ENCODE measurements at places on chromosomes 1 and 21.

DNA sequence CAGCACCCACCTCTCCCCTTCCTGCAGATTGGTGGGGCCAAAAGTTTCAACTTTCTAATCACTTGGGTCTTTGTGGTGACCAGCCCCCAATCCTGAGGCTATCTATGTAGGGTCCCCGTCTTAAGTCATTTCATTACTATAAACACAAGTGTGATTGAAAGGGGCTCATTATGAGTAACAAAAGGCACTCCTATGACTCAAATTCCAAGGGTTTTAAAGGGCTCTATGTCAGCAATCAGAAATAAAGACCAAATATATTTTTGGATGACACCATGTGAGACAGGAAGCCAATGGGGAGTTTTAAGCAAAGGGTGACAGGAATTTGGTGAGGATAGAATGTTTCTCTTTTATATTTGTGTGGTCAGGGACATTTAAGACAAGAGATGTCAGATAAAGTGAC lies 6.2 kb downstream of the ERO1B start:
- no peak for DNase-seq

- no peak for DNase-seq
Observed at GRCh38 chr1:54882519-54882918, 4.5 kb downstream of the DHCR24 start.

- DNase-seq, result no peak
Observed at GRCh38 chr1:8061673-8062386, 35.7 kb upstream of the ERRFI1 start.

- no peak for DNase-seq
Observed at GRCh38 chr1:36971852-36972618, 62.3 kb downstream of the GRIK3 start.

GRCh38 chr1:207317561-207317960 lies 3.9 kb upstream of the CD55 start:
- DNase-seq, result no peak

- peak; percentile 12 for DNase-seq
Observed at GRCh38 chr1:168110896-168111545, 25.7 kb downstream of the GPR161 start.

All from HCT116 (cell line).